IPS DF 6.9 (cell line): ENCODE measurements at places on chromosomes 3 and 15.

GRCh38 chr3:98901119-98901391 is 440 bp downstream of the DCBLD2 start:
- DNase-seq, result no peak

DNA sequence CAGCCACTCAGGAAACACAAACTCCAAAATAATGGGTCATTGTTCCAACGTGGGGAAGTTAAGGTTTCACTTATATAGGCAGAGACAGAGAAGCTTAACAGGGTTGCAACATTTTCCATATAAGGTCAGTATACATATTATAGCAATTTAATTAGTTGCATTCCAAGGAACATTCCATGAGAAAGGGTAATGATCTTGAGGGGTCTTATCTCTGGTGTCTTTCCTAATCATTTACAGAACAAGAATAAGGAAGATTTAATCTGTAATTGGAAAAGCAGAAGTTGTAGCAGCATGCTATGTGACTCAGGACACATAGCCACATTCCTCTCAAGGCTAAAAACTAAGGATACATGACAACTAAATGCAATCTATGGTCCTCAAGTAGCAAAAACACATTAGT is 4.9 kb downstream of the MNS1 start:
- no peak for DNase-seq

GRCh38 chr3:194140520-194141414 is 4.8 kb downstream of the HES1 start:
- DNase-seq, result no peak

DNA sequence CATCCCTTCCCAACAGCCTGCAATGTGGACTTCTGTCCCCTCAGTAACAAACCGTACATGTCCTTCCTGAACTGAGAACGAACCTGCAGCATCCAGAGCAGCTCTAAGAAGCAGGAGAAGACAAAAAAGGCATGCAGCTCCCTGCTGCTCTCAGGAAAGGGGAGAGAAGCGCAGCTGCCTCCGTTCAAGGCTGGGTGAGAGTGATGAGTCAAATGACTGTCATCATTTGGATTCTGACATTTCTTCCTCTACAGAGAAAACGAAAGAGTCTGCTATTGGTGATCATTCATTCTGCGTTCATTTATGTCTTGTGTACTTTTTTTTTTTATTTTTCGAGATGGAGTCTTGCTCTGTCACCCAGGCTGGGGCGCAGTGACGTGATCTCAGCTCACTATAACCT is 677.8 kb downstream of the FHIT start:
- DNase-seq, result no peak

GRCh38 chr15:63156086-63156710 is 1.1 kb downstream of the RPS27L start:
- no peak for DNase-seq

GRCh38 chr15:67051088-67052045 is 14.0 kb upstream of the SMAD3 start:
- no peak for DNase-seq

DNA sequence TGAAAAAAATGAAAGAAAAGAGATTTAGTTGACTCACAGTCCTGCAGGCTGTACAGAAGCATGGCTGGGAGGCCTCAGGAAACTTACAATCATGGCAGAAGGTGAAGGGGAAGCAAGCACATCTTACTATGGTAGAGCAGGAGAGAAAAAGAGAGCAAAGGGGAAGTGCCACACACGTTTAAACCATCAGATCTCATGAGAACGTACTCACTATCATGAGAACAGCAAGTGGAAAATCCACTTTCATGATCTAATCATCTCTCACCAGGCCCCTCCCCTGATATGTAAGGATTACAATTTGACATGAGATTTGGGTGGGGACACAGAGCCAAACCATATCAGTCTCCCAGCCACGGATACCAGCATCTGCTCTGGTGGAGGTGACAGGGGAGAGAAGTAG is 50.8 kb upstream of the CPOX start:
- DNase-seq, result no peak

- DNase-seq, result no peak
Observed at GRCh38 chr15:100768501-100768931, 111.1 kb upstream of the ALDH1A3 start.

- DNase-seq, result no peak
Observed at GRCh38 chr3:37753428-37753827, 108.3 kb upstream of the CTDSPL start.

GRCh38 chr15:85019815-85020590 is 38.3 kb downstream of the PDE8A start:
- no peak for DNase-seq

GRCh38 chr3:122858373-122858772 is 63.5 kb downstream of the SLC49A4 start:
- no peak for DNase-seq

DNA sequence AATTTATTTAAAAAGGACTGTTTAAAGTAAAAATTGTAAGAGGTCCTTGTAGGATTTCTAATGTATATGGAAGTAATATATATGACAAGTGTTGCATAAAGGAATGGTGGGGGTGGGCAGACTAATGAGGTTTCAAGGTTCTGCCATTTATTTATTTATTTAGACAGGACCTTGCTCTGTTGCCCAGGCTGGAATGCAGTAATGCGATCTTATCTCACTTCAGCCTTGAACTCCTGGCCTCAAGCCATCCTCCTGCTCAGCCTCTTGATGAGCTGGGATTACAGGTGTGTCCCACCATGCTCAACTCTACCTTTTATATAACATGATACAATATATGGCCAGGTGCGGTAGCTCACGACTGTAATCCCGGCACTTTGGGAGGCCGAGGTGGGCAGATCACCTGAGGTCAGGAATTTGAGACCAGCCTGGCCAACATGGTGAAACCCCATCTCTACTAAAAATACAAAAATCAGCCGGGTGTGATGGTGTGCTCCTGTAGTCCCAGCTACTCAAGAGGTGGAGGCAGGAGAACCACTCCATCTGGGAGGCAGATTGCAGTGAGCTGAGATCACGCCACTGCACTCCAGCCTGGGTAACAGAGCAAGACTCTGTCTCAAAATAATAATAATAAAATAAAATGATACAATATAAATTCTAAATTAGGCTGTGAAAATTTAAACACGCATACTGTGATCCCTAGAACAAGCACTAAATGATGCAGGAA is 33.8 kb upstream of the IGF2BP2 start:
- DNase-seq, result no peak

DNA sequence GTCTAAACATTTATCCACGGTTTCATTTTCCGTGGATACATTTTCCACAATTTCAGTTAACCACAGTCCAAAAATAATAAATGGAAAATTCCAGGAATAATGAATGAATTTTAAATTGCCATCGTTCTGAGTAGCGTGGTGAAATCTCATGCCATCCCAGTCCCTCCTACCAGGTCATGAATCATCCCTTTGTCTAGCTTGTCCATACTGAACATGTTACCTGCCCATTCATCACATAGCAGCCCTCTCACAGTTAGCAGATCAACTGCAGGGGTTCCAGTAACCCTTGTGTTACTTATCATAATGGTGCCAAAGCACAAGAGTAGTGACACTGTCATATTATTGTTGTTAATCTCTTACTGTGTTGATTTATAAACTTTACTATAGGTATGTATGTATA is 124.5 kb downstream of the GSK3B start:
- no peak for DNase-seq

GRCh38 chr15:35626571-35627318 is 80.8 kb upstream of the DPH6 start:
- DNase-seq, result no peak

DNA sequence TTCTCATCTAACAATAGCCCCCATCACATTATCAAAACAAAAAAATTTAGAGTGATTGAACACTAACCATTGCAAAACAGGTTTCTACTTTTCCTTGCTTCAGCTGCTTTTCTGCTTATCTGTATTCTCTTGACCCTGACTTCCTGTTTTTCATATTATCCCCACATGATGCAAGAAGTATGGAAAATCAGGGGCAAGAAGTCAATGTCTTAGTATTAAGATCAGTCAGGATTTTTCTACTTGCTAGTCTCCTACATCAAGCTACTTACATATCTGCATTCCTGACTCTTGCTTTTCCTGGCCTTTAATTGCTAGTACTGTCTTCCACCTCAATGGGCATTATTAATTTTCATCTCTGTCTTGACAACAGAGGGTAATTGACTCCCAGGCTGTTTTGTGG is 300.2 kb downstream of the OTOL1 start:
- no peak for DNase-seq

DNA sequence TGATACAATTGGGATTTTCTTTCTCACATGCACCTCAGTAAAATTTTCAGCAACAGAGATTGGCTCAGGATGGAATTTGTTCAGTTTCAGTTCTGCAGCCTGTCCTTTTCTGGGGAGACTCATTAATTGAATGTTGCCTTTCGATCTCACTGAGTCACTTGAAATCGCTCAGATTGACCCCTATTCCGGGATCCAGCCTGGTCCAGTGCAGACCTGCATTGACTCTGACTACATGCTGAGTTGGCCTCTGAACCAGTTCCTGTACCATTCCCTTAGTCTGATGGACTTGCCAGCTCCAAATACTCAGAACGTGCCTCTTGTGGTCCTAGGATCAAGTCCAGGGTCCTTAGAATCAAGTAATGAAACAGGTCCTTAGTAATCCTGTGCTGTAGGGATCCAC is 9.4 kb downstream of the IGF1R start:
- no peak for DNase-seq

- no peak for DNase-seq
Observed at GRCh38 chr3:49255112-49255511, 21.9 kb downstream of the C3orf62 start.

DNA sequence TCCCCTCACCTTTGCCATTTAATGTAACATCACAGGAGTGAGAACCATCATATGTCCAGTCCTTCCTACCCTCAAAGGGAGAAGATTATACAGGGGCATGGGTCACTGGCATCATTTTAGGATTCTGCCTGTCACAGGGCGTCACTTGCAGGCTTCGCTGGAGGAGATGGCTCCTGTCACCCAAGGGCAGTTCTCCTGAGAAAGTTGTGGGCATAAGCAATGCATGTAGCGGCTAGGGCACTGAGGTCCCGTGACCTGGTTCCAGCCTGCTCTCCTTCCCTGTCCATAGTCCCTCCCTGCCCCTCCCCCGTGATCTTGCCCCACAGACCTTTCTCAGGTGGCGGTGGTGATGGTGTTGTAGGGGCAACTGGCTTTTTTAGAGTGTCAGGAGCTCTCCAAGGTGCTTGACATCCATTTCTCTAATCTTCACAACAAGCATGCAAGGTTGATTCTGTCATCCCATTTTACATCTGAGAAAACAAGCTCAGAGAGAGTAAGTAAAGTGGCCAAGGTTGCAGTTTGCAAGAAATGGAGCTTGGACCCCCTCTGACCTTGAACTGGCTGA is 241.5 kb upstream of the CTDSPL start:
- no peak for DNase-seq

DNA sequence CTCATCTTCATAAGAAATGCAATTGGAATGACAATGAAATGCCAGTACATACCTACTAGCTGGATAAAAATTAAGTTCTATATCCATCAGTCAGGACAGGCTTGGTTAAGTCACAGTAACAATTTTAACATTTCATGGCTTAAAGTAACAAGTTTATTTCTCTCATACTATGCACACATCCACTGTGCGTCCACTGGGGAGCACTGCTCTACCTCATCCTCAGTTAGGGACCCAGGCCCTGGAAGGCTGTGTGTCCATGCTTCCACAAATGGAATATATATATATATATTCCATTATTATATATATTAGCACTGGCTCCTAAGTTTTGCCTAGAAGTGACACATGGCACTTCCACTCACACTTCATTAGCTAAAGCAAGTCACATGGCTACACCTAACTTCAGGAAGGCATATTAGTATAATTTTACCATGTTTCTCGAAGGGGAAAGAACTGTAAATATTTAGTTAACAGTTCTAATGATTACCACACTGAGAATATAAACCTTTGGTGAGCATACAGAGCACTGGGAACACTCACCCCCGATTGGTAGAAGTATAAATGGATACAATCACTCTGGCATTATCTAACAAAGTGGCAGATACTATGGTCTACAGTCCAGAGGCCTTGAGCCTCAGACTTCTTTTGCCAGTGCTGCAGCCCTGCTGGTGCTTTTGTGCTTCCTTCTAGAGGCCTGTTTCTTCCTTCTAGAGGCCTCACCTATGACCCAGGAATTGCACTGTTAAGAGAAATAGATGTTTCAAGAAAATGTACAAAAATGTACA is 28.6 kb downstream of the AP3S2 start:
- DNase-seq, result no peak

GRCh38 chr3:127997016-127997415 is 55.2 kb upstream of the SEC61A1 start:
- DNase-seq, result no peak

GRCh38 chr15:70459312-70459711 is 304.0 kb downstream of the UACA start:
- DNase-seq, result no peak

- DNase-seq, result no peak
Observed at GRCh38 chr15:36815786-36816185, 236.4 kb downstream of the CDIN1 start.

DNA sequence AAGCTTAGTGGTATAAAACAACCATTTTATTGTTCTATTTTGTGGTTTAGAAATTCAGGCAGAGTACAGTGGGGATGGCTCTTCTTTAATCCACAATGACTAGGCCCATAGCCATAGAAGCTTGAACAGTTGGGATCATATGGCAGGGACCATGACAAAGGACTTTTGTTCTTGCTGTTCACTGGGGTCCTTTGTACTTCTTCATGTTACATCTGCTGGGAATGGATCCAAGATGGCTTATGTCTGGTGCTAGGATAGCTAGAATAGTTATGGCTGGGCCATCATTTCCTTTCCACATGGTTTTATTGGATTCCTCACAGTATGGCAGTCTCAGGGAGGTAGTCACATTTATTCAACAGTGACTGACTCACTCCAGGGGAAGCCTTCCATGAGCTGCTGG is 427.9 kb upstream of the AGTR1 start:
- no peak for DNase-seq

DNA sequence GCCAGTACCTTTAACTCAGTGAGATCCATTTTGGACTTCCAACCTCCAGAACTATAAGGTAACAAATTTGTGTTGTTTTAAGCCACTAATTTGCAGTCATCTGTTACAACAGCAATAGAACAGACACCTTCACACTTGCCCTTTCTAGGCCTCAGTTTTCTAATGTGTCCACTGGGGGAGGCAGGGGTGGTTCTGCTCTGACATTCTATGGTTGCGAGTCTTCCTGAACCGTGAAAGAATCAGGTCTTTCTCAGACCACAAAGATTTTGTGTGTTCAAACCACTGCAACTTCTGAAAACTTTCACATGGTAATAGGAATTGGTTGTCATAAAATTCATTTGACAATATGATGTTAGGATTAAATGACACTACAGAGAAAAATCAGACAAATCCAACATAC is 26.8 kb upstream of the CSTA start:
- DNase-seq, result no peak
